ENCODE measurements at places on chromosomes 7 and 10.

GRCh38 chr7:73429622-73430505, 3.7 kb upstream of the FZD9 start:
- no peak for DNase-seq

DNA sequence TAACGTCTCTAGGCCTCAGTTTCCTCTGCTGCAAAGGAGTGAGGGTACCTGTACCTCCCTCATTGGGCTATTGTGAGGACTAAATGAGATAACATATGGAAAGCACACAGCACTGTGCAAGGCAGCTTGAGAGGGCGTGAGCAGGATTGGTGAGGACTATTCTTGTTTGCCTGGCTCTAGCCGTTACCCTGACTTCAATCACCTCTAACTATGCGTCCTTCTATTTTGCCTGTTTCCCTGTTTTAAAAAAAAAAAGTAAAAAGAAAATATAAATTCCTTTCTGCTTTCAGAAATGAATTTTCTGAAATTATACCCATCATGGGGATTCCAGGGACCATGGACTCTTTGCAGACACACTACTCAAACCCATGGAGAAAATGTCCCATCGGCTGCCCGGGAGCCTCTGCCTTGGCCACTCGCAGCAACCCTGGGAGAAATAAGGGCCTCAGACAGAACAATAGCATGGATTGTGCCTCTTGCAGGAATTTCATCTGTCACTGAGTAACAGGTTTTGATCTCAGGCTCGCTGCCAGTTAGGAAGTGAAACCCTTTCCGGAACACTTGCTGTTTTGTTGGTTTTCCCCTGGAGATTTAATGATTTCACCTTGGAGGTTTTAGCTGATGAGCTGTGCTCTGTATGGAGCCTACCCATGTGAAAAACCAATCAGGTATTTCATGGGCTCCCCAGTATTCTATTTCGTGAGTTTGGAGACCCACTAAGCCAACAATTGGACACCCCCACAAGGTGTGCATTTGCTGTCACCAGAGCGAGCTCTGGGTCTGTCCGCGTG, 55.6 kb downstream of the STEAP1B start:
- no peak for DNase-seq

DNA sequence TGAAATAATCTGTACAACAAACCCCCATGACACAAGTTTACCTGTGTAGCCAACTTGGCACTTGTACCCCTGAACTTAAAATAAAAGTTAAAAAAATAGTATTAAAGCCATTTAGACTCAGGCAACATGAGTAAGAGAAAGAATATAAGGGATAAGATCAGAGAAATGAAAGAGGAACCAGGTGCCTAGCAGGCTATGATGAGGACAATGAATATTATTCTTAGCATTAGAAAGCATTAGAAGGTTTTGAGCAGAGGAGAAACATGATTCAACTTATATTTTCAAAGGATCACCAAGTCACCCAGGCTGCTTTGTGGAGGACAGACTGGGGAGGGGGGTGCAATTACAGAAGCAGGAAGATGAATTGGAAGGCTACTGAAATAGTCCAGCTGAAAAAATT, 48.1 kb upstream of the TES start:
- no peak for DNase-seq

GRCh38 chr10:2252096-2252495, 514.8 kb upstream of the ADARB2 start:
- DNase-seq: no peak

- peak; percentile 23 for DNase-seq
Observed at GRCh38 chr10:129707406-129708388, 240.7 kb downstream of the MGMT start.

GRCh38 chr10:680745-681144, 8.7 kb downstream of the DIP2C start:
- no peak for DNase-seq

DNA sequence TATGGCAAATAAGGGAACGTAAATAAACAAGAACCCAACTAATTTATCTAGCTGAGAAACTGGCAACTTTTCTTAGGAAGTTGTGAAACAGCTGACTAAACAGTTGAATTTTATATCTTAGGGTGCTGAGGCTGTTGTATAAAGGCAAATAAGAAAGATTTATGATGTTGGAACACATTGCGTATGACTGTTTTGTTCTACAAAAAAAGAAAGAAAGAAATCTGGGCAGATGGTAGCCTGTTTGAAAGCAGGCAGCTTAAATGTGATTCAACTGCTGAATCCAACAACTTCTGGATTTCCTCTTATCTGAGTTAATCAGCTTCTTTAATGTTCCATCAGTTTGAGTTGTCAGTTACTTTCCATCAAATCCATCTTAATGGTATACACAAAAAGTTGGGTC, 214.5 kb downstream of the SNX13 start:
- no peak for DNase-seq

- DNase-seq: no peak
Observed at GRCh38 chr10:32402499-32402898, 43.4 kb upstream of the CCDC7 start.

DNA sequence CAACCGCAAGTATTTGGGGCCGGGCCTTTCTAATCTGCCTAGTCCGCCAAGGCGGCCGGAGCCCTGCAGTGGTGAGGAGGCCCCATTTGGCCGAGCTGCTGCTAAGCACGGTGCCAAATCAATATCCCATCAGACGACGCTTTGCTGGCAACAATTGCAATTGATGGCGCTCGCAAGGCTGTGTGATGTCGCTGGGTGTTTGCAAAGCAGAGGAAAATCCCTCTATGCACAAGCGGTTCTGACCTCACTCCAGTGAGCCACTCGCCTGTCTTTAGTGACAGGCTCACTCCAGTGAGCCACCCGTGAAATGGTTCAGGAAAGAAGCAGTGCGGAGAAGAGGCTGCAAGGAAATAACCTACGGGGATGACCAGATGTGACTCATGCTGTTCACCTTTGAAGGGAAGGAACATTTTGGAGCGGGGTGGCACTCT, 18.3 kb upstream of the PDE1C start:
- no peak for DNase-seq

DNA sequence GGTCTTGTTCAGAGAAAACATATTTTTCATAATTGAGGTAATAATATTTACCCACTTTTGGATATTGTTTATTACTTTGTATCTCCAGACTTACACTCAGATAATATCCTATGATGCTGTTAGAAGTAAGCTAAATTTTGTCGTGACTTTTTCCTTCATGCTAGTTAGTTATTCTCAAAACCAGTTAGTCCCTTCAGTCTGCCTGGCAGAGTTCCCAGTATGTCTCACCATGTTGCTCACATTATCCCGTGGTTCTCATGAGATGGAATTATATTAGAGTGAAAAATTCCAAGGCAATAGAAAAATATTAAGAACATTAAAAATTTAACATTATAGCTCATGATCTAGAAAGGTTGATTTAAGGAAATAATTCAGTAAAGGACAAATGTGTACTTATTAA, 81.5 kb upstream of the SMIM30 start:
- DNase-seq: peak; percentile 78

- DNase-seq: peak; percentile 89
Observed at GRCh38 chr10:72243822-72244437, 27.9 kb upstream of the ASCC1 start.

DNA sequence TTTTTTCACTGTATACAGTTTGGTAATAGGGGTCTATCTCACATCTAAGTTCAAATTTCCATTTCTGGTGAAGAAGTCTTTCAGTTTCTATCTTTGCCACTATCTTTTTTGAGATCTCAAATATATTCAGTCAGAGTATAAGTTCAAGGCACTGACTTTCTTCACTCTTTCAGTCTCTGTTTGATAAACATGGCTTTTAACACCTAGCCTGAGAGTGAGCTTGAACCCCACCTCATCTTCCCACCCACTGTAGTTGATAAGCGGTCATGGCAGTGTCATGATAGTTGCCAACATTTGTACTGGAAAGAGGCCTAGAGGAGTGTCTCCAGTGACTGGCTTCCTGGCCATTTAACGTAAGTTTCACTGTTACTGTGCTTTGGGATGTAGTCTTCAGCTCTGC, 41.2 kb upstream of the AGR3 start:
- DNase-seq: no peak

- DNase-seq: no peak
Observed at GRCh38 chr7:2774280-2774679, 69.8 kb downstream of the GNA12 start.

GRCh38 chr7:45000093-45001032, at the start of gene CCM2:
Gene CCM2 (plus strand): TSS chr7:45000201. CDS start chr7:45000334, 133 bp downstream.
- no peak for DNase-seq

GRCh38 chr10:22612318-22612717, 102.1 kb downstream of the PIP4K2A start:
- DNase-seq: no peak

DNA sequence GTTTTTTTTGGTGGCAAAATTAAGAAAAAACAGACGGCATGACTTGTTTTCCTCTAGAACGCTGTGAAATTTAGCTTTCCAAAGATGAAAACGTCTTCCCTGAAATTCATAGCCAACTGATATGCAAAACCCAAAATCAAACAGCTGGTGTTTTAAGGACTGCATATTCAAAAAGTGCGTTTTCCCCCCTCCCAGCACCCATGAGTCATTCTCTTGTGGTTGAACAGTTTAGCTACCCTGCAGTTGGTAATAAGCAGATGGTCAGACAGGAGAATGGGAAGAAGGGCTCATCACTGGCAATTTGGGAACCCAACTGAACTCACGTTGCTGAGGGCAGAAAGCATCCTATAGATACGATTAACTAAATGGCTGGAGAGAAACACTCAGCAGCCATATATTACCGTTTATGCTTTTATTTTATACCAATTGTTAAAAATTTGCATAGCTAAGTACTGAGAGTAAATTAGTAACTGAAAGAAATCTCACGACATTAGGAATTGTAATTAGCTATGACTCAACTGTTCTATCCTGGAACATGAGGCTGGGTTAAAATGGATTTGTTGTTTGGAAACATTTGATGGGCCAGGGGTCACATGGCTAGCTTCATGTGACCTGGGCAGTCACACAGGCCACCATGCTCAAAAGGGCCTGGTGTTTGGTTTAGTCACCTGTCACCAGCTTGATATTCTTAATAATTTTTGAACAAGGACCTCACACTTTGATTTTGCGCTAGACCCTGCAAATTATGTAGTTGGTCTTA, 343.1 kb downstream of the PHTF2 start:
- DNase-seq: no peak
